ENCODE measurements at places on chromosomes 2 and 18.

DNA sequence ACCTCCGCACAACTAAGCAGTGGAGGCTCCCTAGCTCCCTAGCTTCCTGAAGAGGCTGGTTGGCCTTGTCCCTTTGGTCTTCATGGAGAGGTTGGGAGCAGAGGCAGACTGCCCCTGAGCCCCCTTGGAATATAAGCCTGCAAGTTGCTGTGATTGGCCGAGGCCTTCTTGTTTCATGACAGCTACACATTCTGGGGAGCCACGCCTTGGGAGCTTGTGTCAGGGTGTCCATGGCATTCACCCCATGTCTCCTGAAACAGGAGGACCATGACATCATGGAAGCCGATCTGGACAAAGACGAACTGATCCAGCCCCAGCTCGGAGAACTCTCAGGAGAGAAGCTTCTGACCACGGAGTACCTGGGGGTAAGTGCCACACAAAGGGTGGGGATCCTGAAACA, 64.0 kb upstream of the B3GNT7 start:
- DNase-seq, result no peak

DNA sequence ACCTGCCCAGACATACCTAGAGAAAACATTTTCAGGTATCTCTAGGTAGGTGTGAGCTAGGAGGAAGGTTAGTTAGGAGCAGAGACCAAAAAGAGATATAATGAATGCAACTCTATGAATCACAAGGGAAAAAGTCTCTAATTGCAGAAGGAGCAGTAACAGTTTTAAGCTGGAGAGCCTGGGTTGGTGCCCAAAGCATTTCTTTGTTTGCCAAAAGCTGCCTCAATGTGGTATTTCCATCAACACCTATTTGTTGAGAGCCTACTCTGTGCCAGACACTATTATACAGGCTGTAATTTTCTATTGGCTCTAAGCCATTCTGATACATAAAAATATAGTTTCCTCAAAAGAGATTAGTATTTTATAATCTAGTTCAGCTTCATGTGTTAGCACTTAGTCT, 141.6 kb downstream of the UBE2E3 start:
- DNase-seq, result no peak

- no peak for DNase-seq
Measured at GRCh38 chr2:65536596-65536995, 104.2 kb upstream of the SPRED2 start.

GRCh38 chr2:187299122-187299906, 148.7 kb downstream of the CALCRL start:
- no peak for DNase-seq

DNA sequence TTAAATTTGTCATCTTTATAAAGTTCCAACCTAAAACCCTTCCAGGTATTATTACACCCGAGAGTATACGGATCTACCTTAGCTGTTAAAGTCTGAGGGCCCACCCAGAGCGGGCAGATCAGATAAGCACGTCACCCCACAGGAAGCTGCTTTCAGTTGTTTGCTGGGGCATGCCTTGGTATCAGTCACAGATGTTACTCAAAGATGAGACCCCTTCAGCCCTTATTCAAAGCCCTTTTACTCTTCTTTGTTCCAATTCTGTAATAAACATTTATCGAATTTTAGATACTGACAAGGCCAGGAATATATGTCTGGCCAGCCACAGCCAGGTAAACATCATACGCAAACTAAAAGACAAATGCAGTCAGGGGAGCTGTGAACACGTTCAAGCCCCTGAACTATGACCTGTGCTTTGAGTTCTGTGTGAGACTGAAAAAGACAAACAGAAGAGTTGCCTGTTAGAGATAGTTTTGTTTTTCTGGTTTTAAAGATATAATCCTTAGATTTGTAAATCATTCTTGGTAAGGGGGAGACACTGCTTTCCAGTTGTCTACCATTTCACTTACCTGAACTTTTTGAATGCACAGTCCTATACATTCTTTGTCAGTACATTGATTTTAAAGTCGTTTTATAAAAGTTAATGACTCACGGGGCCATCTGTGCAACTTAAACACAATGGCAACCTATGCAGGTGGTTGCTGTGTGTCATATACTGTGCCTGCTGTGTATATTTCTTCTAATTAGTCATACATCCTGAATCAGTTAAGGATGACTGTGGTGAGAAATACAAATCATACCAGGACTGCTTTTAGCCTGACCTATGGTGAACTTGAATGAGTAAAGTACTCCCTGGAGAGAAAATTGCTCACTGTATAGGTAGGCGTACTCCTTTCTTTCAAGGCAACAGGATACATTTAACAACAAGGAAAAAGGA, 100.5 kb upstream of the ITPRID2 start:
- no peak for DNase-seq

Data from ovary (tissue), 10 donors.